ENCODE measurements at places on chromosomes 13 and 19.

DNA sequence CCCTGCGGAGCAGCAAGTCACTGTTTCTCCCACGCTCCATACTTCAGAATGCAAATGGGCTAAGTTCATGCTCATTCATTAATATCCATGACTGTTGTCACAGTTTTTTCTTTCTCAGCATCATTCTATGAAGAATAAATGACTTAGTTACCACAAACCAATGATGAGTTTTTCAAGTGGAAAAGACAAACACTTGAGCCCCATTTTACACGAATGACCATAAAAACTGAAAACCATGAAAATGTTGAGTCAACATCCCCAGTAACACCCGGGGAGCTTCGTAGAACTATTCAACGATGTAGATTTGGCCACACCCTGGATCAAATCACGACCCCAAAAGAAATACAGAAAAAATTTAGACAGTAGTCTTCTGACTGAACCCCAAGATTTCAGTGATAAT lies 99.8 kb upstream of the GJB6 start:
- DNase-seq, result no peak

GRCh38 chr19:8396563-8397203 lies 6.5 kb downstream of the RAB11B start:
- peak; percentile 44 for DNase-seq

GRCh38 chr19:29542776-29543175 lies 17.0 kb downstream of the VSTM2B start:
- no peak for DNase-seq

GRCh38 chr13:110826101-110826500 lies 88.8 kb downstream of the ANKRD10 start:
- no peak for DNase-seq

GRCh38 chr19:30178721-30179402 lies 193.3 kb upstream of the ZNF536 start:
- DNase-seq, result no peak

- DNase-seq, result peak; percentile 34
Measured at GRCh38 chr19:4495471-4495870, 22.8 kb downstream of the PLIN4 start.

- DNase-seq, result no peak
Measured at GRCh38 chr13:74761801-74762757, 627.9 kb upstream of the KLF12 start.

DNA sequence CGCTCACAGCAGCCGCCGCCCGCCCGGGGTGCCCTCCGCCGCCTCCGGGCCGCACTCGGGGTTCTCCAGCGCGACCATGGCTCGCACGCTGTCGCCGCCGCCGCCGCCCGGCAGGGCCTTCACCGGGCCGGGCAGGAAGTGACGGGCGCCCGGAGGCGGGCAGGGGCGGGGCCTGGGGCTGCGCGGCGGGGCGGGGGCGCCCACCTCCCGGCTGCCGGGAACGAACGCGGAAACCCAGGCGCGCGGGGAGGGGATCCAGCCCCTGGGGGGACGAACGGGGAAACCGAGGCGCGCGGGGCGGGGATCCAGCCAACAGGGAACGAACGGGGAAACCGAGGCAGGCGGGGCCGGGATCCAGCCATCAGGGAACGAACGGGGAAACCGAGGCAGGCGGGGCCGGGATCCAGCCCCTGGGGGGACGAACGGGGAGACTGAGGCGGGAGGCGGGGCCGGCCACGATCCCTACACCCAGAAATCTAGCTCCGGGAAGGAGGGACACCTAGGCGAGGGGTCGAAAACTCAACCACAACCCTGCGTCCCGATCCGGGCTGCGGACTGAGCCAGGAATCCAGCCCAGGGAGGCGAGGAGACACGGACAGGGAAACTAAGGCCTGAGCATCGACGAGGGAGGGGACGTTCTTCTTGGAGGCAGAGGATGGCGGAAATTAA lies at the start of gene R3HDM4:
Gene R3HDM4, minus strand, starts transcription at position 140 of the 669 bp plus-strand sequence. Its CDS starts 62 bp downstream, at position 78.
- DNase-seq, result peak; percentile 66

DNA sequence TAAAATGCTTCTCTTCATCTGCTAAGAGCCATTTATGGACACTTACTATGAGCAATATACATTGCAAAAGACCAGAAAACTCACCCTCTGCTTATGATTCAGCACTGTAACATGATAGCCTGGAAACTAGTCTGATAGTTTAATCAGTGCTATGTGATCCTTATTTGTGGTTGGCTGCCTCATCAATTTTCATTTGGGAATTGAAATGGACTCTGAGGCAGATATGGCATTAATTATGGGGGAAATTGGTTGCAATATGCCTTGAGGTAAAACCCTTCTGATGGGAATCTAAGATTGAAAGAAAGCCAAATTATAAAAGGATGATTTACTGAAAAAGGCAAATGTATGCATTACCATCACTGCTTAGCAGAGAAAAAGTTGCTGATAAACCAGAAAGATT lies 33.5 kb downstream of the FAM216B start:
- DNase-seq, result no peak

DNA sequence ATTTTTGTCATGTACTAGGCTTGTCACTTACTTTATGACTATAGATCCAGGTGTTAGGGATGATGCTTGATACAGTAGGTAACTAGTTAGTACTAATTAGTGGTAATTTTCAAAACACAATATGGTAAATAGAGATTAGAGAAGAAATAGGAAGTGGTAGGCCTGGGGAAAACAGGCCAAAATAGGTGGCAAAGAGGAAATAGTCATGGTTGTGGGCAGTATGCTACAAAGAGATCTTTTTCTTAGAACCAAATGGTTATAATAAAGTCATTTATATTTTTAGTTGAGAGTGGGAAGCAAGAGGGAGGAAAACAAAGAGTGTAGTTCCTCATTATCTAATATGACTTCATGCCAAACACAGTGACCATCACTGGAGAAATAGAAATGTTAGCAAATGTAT lies 9.1 kb upstream of the VWA8 start:
- DNase-seq, result no peak

DNA sequence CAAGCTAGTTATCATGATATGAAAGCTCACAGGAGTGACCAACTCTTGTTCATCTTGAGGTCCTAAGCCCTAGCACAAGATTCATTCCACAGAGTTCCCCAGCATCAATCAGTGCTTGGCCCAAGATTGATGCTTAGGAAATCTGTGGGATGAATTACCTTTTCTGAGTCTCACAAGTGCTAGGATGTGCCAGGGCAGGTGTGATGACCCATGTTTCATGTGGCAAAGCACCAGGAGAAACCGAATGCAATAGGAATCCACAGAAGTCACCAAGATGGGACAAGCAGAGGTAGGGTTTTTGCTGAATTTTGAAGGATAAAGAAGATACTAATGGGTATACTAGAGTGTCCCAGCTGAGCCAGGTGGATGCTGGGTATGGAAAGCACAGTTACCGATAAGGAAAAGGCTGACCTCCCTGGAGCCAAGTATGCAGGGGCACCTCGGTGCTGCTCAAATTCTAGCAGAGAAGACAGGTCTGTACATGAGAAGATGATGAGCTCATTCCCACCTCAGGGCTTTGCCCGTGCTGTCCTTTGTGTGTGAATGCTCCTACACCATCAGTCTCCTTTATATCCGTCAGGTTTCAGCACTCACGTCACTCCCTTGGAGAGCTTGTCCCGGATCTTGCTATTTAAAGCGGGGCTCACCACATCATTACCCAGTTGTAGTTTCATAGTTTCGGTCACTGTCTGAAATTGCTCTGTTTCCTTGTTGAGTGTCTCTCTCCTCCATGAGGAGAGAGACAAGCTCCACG lies 168.9 kb upstream of the TSC22D1 start:
- no peak for DNase-seq

DNA sequence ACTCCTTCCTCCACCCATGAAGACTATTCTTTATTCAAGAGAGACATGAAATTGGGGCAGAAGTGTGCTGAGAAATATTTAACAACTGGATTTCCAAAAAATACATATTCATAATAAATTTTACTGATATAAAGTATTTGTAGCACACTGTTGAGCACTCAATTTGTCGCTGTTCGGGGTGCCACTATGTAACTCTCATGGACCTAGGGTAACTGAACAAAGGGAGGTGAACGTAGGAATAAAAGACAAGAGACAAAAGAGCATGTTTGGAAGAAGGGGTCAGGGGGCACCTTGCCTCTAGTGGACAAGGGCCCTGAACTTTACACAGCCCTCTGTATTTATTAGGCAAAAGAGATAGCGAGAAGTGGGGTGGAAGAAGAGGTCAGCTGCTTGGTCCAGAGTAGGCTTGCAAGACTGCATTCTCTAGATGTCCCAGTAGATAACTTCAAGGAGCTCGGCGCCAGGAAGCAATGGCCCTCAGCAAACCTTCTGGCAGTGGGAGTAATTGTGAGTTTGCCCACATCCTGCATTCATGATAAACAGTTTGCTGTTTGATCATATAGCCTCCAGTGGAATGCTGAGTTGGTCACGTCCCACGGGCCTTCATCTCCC lies 4.5 kb upstream of the ZNF175 start:
- DNase-seq, result no peak

- no peak for DNase-seq
Measured at GRCh38 chr13:61833228-61833627, 417.6 kb upstream of the PCDH20 start.
